NCI-H2081 (cell line): ENCODE measurements at places on chromosomes 4 and X.

- no peak for DNase-seq
These were observed 445.8 kb downstream of the ANKRD50 start for GRCh38 chr4:124266721-124267120.

- DNase-seq: no peak
These were observed 15.8 kb downstream of the RBM10 start for GRCh38 chrX:47160781-47161180.

- no peak for DNase-seq
These were observed 36.6 kb upstream of the GRPEL1 start for GRCh38 chr4:7104366-7105031.

GRCh38 chr4:162952232-162952631, 214.5 kb downstream of the NAF1 start:
- no peak for DNase-seq

- no peak for DNase-seq
These were observed 56.5 kb downstream of the SNX25 start for GRCh38 chr4:185265942-185266341.

DNA sequence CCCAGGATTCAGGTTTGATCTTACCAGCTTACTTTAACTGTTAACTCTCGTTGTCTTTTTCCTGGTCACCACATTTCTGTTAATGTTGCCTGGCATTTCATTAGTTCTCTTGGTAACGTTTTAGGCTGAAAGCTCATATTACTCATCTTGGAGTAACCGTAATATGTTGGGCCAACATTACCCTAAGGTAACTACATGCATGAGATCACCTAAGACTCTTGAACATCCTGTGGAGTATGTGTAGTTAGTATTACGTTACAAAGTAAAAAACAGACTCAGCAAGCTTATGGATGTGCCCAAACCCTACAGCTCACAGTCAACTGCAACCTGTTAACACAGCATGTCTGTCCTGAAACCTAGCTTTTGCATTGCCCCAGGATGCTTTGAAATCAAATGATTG, 203.3 kb upstream of the HS3ST1 start:
- DNase-seq: no peak

GRCh38 chr4:89537281-89537680, 229.7 kb upstream of the GPRIN3 start:
- no peak for DNase-seq

DNA sequence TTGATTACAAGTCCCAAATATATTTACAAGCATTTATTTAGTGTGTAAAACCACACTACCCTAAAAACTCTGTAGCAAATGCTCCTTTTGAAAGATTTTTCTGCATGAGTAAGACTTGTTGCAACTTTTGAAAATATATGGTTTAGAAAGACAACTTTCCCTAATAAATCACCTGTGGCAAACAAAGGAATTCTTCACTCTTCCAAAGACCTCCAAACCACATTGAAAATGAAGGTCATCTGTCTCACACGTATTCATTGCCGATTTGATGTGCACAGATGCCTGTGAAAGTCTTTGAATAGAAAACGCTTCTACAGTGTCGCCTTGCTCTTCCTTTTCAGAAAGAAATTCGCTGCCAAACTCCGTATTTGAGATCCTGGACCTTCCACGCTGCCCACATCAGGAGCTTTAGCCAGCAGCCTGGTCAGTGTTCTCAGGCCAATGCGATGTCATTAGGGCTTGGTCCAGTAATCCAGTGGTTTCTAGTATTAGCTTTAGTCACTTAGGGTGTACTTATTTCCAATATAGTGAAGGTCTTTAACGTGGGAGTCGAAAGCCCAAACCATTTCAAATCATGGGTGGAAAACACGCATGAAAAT, 22.2 kb downstream of the SPINK2 start:
- no peak for DNase-seq

- DNase-seq: no peak
These were observed 113.8 kb downstream of the PCDH19 start for GRCh38 chrX:100296183-100296753.

GRCh38 chrX:69062493-69062892, 102.8 kb downstream of the PJA1 start:
- no peak for DNase-seq

DNA sequence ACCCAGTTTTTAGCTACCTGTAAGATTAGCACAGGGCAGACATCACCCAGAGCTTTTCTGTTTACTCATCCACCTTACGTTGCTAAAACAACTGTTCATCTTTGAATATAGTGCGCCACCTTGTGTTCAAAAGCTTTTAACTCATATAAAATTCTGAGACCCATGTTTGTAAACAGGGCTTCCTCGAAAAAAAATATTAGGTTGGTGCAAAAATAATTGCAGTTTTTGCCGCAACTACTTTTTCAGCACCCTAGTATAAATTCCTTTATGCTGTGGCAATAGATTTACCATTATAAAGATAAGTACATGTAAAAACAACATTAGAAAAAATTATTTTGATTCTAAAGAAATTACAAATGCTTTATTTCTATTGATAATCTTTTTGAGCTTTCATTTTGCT, 147.9 kb downstream of the LRBA start:
- peak; percentile 63 for DNase-seq

- no peak for DNase-seq
These were observed 13.7 kb upstream of the HTRA3 start for GRCh38 chr4:8255698-8256441.

DNA sequence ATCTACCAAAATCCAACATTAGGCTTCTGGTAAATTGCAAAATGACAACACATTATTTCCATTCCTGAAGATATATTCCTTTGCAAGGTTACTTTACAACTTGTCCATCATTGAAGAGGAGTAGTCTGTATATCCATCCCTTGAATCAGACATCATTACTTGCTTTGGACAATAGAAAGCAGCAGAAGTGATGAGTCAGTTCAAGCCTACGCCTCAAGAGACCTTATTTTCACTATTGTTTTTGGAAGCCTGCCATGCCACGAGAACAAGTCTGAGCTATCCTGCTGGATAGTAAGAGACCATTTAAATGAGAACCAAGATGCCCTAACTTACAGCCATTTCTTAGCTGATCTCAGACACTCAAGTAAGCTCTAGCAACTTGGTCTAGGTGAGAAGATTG, 246.0 kb upstream of the HHIP start:
- peak; percentile 4 for DNase-seq

- DNase-seq: no peak
These were observed 52.8 kb upstream of the CLDN24 start for GRCh38 chr4:183374950-183375555.

GRCh38 chrX:29826742-29827141, 388.6 kb upstream of the MAGEB2 start:
- no peak for DNase-seq

DNA sequence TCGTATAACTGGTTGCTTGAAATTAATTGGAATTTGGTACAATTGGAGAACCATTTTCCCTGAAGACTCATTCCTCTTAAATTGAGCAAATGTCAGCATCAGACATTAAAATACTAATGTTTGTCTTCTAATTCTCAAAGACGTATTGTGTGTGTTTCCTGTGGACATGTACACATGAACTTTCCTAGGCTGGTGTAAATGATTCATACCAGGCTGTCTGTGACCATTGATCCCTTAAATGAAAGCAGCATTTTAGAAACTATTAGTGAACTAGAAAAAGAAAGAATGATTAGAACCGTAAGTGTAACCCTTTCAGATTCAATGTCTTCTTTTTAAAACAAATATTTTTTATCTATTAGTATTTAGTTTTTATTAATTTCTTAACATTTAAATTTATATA, 332.9 kb downstream of the PPP3CA start:
- DNase-seq: no peak

DNA sequence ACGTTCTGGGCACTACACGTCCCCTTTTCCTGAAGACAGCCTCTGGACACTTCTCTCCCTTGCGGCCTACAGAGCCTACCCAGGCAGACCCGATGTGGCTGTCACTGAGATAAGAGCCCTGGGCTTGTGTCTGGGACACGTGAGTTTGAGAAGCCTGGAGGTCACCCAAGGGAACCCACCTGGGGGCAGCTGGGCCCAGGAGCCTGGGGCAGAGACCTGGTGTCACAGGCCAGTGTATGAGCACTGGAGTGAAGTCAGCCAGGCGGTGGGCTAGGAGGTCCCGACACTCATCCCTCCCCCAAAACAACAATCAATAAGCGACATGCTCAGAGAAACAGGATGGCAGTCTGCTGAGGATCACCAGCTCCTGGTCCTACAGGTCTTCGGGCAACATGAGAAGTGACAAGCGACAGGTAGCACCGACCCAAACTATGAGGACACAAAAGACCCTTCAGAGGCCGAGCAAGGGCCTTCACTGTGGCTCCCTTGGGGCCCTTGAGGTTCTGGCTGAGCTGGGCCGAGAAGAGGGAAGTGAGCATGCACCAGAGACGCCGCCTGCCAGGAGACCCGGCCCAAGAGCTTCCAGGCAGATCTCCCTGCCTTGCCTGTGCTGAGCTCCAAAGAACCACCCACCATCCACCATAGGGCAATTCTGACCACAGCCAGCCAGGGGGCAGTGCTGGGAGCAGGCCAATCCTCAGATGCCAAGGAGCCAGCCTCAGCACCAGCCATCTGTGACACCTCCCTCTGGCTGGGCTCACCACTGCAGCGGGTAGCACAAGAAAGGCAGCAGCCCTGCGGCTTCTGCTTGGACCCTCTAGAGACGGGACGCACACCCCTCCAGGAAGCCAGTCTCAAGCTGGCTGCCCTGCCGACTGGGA, 11.0 kb upstream of the DUSP9 start:
- DNase-seq: no peak

DNA sequence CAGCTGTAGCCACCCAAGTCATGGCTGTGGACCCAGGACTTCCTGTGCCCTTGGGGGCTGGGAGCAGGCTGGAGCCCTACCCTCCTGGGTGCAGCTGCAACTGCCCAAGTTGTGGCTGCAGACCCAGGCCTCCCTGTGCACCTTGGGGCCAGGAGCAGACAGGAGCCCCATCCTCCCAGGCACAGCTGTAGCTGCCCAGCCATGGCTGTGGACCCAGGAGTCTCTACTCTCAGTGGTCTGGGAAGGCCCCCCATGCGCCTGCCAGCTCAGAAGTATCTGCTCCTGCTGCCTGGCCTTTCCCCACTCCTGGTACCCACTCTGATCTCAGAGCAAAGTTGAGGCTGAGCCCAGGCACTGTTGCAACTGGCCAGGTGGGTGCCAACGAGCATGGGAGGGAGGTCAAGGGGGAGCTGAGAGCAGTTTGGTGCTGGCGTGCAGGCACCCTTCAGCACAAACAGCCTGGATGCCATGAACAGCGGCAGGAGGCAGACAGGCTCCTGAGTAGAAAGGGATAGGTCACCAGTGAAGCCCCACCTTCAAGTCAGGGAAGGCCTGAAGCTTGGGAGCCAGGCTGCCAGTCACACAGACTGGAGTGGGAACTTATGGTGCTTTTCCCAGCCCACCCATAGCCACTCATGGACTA, 21.5 kb downstream of the PRRG1 start:
- no peak for DNase-seq

- no peak for DNase-seq
These were observed 116.6 kb downstream of the SH3RF1 start for GRCh38 chr4:169154121-169154520.

DNA sequence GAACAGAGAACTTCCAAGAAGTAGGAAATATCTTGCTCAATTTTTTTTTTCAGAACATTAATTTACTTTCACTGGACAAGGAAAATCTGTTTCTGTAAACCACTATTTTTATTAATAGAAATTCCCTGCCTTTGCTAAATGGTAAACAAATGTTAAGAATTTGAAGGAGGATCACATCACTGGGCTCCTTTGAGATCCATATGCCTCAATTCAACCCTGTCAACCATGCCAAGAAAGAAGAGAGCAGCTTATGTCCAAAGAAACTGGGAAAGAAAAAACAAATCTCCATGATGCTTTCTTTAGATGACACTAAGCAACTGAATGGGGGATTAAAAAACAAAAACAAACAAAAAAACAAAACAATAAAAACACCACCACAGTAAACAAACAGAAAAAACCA, 47.7 kb downstream of the LNX1 start:
- DNase-seq: no peak

GRCh38 chr4:130814896-130815295, 1718.9 kb downstream of the C4orf33 start:
- DNase-seq: no peak

- DNase-seq: no peak
These were observed 235.9 kb downstream of the OR13H1 start for GRCh38 chrX:131779741-131780140.

GRCh38 chr4:53943345-53944085, 120.9 kb downstream of the CHIC2 start:
- DNase-seq: peak; percentile 71

GRCh38 chr4:4860600-4861389, 1.3 kb downstream of the MSX1 start:
- DNase-seq: no peak

DNA sequence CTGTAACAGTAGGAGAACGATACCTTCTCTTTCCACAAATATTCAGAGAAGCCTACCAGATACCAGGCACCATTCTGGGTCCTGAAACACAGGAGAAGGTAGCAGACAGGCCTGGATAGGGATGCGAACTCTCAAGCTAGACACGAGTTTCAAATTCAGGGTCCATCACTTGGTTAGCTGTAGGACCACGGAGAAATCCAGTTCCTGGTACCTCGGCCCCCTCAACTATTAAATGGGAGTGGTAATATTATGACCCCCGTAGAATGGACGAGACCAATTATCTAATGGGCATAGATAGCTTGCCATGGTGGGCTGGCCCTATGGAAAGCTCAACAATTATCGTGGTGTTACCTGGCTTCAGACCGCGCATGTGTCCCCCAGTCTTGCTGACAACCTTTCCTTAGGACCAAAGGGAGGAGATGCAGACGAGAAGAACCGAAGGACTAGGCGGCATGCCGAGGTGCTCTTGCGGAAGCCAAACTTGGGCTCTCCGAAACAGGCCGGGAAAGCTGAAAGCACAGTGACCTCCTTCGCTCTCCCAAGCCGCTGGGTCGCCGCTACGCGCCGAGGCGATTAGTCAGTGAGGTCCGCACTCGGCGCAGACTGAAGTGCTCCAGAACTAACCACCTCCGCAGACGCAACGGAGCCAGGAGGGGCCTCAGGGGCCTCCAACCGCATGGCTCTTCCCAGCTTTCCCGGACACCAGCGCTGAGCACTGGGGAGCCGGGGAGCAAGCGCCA, 19.6 kb downstream of the NKX3-2 start:
- no peak for DNase-seq

DNA sequence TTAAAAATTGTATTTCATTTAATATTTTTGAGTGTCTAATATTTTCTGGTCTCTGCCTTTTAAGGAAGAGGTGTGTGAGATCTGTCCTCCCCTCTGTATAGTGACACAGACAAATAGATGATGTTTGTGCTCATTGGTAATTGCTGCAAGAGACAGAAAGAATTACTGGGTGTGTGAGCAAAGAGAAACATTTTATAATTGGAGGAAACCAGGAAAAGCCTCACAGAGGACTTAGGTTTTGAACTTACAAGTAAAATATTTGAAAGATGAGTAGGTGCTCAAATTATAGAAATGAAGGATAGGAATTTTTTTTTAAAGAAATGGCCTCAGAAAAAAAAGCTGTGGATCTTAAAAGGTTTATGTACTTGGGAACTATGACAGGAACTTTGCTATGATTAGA, 149.8 kb downstream of the SPCS3 start:
- no peak for DNase-seq

DNA sequence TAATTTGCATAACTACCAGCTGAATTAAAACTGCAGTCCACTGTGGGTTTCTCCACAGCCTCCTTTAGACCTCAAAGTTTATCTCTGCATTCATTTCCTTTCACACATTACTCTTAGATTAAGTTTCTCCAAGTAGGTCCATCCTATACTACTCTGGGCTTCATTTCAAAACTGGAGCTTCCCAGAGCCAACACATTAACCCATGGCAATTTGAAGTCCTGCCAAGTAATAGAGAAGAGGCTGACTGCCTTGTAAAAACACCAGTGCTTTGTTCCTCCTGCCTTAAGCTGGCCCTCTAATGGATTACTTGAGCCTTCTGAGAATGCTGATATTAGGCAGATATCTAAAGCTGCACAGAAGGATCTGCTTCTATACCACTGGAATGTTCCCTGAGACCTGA, 997.2 kb upstream of the SLIT2 start:
- DNase-seq: peak; percentile 7
